ENCODE measurements at places on chromosomes 5 and 9.

DNA sequence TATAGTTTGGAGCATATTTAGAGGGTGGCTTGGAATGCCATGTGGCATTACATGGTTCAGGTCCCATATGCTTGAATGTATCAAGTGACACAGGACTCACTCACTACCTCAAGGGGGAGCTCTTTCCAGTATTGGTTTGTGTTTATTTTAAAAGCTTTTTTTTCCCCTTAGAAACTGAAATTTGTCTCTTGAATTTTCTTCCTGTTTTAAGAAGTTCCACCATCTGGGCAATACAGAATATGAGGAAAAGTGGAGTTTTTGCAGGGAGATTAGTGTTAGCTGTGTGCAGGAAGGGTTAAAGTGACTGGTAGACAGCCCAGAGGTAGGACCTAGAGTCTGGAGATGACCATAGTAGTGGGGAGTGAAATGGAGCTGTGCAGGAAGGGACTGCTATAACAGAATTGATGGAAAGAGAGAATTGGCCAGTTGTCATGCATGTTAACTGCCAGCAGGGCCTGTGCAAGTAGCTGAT lies 36.6 kb downstream of the CTNNA1 start:
- DNase-seq = no peak

DNA sequence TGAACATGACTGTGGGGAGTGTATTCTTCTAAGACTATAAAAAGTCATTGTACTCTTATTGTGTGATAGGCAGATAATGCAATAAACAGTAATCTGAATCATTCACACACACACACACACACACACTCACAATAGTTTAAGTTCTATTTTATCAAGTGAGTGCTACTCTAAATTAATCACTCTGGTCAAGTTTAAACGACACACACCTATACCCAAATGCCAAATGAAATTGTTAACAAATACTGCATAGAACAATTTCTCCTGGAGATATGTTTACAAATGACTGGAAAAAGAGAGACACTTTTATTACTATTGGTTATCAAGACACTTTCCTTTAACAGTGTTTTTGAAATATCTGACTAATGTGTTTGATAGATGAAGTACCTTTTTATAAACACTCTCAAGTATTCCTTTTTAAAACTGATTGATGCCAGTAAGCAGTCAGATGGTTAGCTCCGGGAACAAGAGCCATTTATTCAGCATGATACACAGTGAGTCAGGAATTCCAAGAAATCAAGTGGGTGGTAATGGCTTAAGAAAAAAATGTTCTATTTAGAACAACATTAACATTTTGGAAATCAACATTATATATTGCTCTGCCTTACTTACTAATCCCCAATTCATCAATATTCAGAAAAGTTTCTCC lies 521.6 kb upstream of the ST8SIA4 start:
- no peak for DNase-seq

- DNase-seq = no peak
Measured at GRCh38 chr5:128762661-128763306, 202.5 kb upstream of the SLC27A6 start.

- no peak for DNase-seq
Measured at GRCh38 chr9:133610845-133611244, 1.7 kb upstream of the FAM163B start.

GRCh38 chr9:25704800-25705199 lies 26.6 kb upstream of the TUSC1 start:
- no peak for DNase-seq

DNA sequence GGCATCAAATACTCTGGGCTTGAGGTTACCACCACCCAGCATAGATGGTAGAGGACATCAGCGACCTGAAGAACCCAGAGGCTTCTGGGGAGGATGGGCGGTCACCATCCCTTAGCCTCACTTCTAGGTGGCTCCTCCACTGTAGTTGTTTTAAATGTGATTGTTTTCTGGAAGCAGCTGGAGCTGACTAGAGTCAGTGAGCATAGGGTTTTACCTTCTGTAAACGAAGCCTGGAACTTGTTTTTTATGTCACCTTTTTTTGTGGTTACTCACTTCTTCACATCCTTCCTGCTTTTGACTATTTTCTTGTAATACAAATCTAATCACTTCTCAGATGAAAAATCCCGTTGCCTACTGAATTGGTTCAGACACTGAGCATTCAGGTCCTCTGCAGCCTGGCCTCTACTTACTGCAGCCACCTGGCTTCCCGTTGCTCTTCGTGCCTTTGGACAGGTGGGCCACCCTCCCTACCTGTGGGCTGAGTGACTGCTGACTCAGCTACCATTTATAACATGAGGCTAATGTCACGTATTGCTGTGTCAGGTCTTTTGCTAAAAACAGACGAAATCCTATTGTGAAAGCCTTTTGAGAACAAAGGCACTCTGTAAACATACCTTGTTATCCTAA lies 167.8 kb downstream of the MAN2A1 start:
- DNase-seq = no peak

GRCh38 chr5:57650360-57651069 lies 167.9 kb upstream of the ACTBL2 start:
- no peak for DNase-seq

GRCh38 chr5:37714756-37715155 lies 125.1 kb downstream of the GDNF start:
- no peak for DNase-seq

DNA sequence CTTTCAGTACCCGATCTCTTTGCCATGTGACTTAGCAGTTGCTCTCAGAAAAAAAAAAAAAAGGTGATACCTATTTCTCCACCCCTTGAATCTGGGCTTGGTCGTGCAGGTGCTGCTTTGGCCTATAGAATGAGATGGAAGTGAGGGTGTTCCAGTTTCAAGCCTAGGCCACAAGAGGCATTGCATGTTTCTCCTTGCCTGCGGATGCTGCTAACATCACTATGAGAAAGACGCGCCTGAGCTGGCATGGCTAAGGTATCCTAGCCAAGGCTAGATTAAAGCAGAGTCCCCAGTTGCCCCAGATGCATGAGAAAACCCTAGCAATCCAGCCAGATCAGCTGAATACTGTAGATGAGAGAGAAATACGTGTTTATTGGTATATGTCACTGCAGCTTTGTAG lies 14.7 kb upstream of the CSF1R start:
- DNase-seq = no peak

DNA sequence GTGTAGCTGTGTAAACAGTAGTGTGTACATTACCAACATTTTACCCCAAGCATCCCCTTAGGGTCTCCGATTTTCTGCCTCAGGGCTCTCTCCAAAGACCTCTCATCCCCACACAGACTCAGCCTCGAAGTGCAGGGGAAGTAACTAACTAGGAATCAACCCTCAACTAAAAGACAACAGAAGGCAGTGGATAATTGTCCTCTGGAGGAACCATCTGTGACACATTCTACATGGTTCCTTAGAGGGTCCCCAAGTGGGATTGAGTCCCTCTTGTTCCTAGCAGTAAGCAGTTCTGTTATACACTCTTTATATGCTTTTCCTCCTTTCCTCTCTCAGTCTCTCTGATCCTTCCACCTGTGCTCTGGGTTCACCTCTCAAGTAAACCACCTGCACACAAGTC lies 157.2 kb downstream of the SV2C start:
- DNase-seq = no peak

GRCh38 chr5:19169426-19169825 lies 818.6 kb downstream of the CDH18 start:
- DNase-seq = no peak

- no peak for DNase-seq
Measured at GRCh38 chr9:27590651-27591050, 17.4 kb upstream of the C9orf72 start.

- DNase-seq = no peak
Measured at GRCh38 chr9:133305731-133306130, 30.3 kb downstream of the SURF6 start.

GRCh38 chr5:87752362-87752761 lies 339.6 kb upstream of the CCNH start:
- no peak for DNase-seq

DNA sequence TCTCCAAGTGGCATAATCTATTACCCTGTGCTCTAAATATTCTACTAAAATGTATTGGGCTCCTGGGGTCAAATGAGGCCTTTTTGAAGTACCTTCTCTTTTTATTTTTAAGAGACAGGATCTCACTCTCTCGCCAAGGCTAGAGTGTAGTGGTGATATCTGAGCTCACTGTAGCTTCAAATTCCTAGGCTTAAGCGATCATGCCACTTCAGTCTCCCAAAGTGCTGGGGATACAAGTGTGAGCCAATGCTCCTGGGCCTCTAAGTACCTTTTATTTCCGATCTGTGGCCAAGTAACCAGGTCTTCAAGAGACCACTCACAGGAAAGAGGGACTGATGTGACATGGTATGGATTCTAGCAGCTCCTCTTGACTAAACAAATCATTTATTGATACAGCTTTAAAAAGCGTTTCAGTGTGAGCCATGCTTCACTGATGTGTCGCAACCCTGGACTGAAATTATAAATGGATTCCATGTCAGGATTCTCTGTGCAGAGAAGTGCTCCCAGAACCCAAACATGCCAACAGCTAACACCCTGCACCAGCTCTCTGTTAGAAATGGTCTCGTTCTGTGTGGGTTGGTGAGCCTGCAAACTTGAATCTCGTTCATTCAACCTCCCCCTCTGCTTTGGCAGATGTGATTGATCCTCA lies 477.8 kb downstream of the HINT1 start:
- DNase-seq = no peak

DNA sequence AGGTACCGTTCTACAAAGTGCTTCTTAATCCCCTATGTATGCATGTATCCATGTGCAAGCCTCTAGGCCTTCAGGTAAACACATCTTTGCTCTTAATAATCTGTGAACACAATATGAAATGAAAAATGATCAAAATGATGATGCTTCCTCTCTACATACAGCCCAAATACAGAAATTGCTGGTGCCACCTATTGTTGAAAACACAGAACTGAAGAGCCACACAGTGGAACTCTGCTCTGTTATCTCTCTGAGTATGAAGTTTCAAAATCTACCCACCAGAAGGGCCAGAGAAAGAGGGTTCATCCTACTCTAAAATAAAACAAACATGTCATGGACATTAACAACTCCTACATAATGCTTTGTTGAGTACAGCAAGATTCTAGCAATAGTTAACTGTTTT lies 71.3 kb downstream of the GLIS3 start:
- DNase-seq = no peak

- DNase-seq = no peak
Measured at GRCh38 chr5:16806711-16807546, 129.2 kb downstream of the MYO10 start.

DNA sequence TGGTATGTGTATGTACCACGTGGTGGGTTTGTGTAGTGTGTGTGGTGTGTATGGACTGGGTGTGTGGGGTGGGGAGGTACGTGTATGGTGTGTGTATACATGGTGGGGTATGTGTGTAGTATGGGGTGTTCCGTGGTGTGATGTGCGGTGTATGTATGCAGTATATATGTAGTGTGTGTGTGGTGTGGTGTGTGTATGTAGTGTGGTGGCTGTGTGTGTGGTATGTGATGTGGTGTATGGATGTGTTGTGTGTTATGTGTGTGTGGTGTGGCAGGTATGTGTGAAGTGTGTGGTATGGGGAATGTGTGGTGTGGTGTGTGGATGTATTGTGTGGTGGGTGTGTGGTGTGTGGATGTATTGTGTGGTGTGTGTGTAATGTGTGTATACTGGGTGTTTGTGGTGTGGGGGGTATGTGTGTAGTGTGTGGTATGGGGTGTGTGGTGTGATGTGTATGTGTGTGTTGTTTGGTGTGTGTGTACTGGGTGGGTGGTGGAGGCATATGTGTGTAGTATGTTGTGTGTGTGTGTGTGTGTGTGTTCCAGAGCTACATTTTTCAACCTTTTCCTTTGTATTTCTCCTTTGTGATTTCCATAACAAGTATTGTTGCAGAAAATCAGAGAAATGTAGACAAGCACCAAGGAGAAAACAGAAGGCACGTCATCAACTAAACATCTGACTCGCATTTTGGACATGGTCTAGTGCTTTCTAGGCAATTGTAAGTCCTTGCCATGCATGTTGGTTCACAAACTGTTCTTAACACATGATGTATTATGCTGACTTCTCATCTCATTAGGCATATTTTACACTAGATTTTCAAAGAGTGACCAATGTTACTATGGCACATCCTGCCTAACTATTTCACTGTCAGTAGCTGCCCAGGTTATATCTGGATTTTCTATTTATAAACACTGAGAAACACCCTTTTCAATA lies 13.2 kb downstream of the SEMA4D start:
- no peak for DNase-seq
